Transverse colon (tissue), 4 donors: ENCODE measurements at places on chromosomes 16 and 17.

- DNase-seq: no peak
Measured at GRCh38 chr16:67872131-67872630, 671 bp upstream of the EDC4 start.

DNA sequence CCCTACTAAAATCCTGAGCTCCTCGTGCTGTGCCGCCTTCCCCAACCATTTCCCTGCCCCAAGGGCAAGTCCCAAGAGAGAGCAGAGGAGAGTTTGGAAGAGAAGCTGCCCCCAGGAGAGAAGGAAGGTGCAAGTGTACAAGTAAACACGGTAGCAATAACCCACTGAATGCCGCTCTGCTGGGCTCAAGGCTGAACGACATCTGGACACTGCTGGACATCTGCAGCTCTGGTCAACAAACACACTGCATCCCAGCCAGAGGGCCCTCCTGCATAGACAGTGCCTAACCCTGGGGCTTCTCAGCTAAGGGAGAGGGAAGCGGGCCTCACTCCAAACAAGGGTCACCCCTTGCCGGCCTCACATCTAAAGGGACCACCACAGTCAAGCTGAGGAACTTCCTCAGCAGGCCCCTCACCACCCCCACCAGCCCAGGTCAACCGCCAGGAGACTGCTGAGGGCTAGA is 12.7 kb downstream of the JUP start:
- peak; percentile 23 for DNase-seq

- no peak for DNase-seq
Measured at GRCh38 chr17:32673964-32674363, 187.2 kb downstream of the CDK5R1 start.

GRCh38 chr17:8462564-8462963 is 26.9 kb downstream of the NDEL1 start:
- DNase-seq: no peak

DNA sequence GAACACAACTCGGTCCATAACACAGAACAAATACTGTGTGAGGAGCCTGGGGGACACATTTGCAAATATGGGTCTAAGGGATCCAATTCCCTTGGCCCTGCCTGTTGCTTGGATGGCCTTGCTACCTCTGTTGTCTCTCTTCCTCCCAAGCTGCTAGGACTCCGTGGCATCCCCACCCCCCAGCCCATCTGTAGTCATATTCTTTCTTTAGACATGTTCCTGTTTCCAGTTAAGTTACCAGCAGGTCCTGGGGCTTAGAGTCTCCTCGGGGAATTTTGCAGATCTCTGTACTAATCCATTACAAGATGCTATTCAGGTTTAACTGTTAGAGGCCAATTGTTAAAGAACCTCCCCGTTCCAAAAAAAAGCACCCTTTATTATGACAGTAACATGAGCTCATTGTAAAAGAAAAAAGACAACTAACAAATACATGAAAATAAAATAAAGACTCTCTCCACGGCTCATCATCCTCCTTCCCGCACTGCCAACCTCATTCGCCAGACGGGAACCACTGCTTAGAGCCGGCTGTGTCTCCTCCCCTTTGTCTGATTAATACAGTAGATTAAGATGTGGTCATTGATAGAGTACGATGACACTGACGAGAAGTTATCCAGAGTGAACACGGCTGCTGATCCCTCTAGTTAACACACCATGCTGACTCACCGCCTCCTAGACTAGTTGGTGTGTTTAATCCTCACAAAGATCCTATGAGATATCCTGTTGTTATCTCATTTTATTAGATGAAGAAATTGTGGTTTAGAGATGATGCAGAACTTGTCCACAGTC is 22.2 kb downstream of the HS3ST4 start:
- DNase-seq: no peak

DNA sequence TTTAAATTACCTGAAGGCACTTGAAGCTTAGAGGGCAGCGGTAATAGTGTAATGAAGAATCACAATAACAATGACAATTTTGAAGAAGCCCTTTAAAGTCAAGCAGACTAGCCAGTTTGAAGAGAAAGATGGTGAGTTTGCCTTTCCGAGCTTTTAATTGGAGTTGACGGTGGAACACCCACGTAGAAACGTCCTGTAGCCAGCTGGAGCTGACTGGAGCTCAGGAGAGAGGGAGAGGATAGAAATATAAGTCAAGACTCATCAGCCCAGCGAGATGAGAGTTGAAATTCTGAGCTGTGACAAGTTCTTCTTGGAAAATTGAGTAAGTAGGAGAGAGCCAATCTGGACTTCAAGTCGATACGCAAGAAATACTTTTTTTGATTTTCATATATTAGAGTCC is 91.7 kb upstream of the CACNG3 start:
- no peak for DNase-seq

GRCh38 chr17:57319806-57320205 is 63.5 kb downstream of the MSI2 start:
- DNase-seq: no peak

DNA sequence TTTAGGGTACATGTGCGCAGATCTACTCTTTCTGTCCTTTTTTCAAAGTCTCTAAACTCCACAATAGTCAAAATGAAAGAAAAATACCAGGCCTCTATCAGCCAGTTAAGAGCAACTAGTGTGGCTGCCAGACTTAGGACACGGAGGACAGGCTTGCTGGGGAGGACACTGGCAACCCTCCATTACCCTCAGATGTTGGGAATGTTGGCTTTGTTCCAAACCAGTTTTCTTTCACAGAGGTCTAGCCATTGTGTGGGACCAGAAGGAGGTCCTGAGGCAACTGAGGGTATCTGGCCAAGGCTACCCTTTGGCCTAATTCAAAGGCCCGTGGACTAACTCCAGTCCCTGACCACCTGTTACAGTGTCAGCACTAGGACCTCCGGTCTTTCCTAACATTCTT is 51.2 kb upstream of the MED9 start:
- no peak for DNase-seq

DNA sequence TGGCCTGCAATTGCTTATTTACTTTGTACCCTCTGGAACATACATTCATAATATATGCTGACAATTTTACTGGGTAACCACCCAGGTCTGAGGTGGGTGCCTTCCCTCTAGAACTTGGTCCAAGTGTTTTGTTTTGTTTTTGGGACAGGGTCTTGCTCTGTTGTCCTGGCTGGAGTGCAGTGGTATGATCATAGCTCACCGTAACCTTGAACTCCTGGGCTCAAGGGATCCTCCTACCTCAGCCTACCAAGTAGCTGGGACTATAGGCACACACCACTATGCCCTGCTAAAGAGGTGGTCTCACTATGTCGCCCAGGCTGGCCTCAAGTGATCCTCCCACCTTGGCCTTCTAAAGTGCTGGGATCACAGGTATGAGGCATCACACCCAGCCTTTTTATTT is 11.2 kb upstream of the CTCF start:
- no peak for DNase-seq

- DNase-seq: no peak
Measured at GRCh38 chr16:17802571-17802970, 331.8 kb upstream of the XYLT1 start.

GRCh38 chr17:76969598-76970172 is 101.5 kb downstream of the MGAT5B start:
- no peak for DNase-seq

GRCh38 chr16:71794943-71795342 is 13.7 kb downstream of the AP1G1 start:
- no peak for DNase-seq

GRCh38 chr17:14058051-14058450 is 11.3 kb upstream of the COX10 start:
- no peak for DNase-seq

GRCh38 chr16:5895137-5895536 is 797.5 kb upstream of the EEF2KMT start:
- no peak for DNase-seq

DNA sequence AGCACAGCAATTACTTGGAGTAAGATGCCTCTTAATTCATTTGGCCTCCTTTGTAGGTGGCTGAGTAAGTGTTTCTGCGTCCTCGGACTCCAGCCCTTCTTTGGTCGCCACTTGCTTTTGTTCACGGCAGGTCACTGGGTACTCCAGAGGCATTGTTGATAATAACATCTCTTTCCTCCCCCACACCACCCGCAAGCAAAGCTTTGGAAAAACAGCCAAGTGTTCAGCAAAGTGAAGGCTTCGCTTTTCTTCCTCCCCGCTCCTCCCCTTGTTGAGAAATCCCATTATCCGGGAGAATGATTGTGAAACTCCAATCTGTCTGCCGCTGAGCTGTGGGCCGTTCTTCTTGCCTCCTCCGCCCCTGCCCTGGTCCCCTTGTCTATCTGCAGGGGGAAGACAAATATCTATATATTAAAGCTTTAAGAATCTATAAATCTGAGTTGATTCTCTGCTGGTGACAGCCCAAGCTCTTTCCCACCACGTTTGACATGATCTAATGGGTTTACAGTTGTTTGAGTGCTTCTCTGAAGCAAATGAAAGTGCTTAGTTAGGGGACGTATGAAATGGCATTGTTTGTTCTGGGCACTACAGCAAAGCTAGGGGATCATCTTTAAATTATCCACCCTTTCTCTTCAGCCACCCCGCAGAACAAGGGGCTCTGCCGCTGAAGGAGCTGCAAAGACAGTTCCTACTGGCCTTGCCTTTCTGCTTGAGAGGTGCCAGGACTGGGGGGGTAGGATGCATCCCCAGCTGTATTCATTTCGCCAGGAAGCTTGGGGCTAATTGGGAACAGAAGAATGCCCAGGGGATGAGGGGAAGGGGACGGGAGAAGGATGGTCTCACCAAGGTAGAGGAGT is 167.1 kb downstream of the CCDC182 start:
- DNase-seq: no peak
